ENCODE measurements at places on chromosomes 16 and 17.

DNA sequence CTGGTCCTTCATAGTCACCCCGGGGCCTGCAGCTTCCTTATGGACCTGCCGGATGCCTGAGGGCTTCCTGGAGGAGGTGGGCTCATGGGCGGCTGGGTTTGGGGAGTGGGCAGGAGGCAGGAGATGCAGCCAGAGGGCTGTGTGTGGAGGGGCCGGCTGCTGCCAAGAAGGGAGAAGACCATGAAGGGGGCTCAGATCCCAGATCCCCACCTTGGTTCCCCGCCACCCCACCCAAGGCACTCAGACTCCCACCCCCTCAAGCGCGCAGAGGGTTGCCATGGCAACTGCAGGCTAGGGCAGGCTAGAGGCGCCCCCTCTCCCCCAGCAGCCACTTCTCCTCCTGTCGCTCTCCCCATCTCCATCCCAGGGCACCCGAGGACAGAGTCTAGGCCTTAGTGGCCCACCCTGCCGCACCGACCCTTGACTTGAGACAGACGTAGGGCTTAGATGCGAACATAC lies 104.5 kb downstream of the CRLF3 start:
- DNase-seq: no peak

- no peak for DNase-seq
Observed at GRCh38 chr16:73735018-73735417, 561.6 kb upstream of the PSMD7 start.

- DNase-seq: no peak
Observed at GRCh38 chr17:37710344-37710886, 34.4 kb downstream of the HNF1B start.

DNA sequence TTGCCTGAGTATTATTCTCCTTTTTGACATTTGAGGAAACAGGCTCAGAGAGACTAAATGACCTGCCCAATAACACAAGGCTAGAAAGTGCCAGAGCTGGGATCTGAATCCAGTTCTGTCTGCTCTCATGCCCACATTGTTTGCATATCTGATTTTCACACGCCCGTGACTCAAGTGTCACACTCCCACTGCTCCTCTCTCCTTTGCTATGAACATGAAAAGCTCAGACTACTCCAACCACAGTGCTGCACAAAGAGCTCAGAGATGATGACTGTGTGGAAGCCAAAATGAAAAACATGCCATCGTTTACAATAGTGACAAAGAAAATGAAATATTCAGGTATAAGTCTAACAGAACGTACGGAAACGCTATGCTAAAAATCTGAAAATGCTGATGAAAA lies 107.9 kb downstream of the SMG6 start:
- no peak for DNase-seq

DNA sequence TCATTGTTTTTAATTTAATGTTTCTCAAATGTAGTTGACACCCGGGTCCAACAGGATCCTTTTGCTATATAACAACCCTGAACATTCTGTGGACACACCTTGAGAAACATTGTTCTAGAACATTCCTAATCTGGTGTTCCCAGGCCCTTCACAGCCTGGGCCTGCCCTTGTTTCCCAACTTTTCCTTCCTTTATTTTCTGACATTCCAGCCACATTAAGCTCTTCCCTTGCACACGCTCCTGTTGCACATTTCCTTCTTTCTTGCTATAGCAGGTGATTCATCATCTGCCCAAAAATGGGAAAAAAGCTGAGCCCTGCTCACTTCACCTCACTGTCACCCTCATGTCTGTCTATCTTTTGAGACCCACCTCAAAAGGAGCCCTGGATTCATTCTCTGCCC lies 67.9 kb upstream of the MARCHF10 start:
- no peak for DNase-seq

- DNase-seq: no peak
Observed at GRCh38 chr16:52855463-52855862, 197.2 kb downstream of the CHD9NB start.

DNA sequence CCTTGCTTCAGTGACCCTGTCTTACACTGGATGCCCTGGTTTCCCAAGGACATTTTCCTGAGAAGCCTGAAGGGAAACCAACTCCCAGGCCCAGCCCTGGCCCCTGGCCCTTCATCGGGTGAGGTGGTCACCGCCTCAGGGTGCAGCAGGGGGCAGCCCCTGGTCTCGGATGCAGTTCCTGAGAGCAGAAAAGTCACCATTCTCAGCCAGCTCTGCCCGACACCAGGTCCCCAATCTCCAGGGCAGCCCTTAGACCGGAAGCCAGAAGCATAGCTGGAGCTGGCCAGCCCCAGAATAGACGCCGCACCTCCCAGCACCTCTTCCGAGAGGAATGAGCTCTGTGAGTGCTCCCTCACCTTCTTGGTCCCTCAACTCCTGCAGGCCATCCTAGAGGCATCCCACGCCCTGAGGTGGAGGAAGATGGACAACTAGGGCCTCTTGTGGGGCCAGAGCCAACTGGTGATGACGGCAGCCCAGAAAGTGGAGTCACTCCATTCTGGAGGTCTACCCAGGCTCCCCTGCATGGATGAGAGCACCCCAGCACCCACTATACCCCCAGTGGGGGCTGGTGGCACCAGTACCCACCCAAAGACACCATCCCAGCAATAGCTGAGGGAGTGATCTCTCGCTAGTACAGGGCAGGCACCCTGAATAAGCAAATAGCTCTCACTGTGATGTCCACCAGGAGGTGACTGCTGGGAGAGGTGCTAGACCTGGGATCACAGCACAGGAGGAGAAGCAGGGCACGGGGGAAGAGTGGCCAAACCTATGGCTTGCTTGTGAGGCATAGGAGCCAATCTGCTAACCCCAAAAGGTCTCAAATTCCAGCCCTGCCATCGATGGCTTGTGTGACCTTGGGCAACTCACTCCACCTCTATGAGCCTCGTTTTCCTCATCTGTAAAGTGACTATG lies 56.2 kb downstream of the TK2 start:
- DNase-seq: peak; percentile 13

DNA sequence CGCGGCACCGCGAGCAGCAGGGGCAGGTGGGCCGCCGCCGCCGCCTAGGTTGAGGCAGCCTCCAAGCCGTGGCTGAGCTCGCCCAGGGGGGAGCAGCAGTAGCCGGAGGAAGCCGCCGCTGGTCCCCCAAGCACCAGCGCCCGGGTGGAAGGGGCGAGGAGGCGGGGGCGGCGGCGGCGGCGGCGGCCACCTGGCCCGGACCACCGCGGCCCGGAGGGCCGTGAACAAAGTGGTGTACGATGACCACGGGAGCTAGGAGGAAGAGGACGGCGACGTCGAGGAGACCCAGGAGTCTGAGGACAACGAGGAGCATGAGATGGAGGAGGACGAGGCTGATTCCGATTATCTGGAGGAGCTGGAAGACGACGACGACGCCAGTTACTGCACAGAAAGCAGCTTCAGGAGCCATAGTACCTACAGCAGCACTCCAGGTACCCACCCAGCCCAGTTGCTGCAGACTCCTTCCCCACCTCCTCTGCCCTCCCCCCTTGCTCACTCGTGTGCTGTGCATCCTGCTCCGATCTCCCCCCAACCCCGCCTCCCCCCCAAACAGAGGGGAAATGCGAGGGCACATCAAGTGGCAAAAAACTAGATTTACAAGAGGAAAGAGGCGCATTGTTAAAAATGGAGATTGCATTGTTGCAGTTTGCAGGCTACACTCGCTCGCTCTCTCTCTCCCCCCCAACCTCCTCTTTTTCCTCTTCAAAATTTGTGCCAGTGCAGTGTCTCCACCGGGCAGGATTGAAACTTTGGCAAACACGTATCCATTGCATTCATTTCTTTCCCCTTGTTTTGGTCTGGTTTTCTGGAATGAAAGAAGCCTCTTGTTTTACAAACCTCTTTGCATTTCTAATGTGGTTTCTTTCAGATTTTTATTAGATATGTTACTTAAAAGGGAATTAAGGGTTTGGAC lies 41.8 kb upstream of the AMZ2 start:
- peak; percentile 48 for DNase-seq

DNA sequence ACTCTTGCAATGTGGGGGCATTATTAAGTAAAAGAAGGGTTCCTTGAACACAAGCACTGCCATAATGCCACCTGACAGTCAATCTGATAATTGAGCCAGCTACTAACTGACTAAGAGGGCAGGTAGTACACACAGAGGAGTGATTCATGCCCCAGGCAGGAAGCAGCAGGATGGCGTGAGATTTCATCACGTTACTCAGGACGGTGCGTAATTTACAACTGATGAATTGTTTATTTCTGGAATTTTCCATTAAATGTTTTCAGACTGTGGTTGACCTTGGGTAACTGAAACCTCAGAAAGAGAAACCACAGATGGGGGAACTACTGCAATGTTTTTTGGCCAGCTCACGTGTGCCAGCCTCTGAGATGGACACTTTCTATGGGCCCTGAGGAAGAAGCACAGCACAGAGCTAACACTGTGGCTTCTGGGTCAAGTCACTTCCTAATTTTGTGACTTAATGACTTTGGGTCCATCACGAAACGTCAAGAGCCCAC lies 46.7 kb downstream of the C17orf67 start:
- no peak for DNase-seq

DNA sequence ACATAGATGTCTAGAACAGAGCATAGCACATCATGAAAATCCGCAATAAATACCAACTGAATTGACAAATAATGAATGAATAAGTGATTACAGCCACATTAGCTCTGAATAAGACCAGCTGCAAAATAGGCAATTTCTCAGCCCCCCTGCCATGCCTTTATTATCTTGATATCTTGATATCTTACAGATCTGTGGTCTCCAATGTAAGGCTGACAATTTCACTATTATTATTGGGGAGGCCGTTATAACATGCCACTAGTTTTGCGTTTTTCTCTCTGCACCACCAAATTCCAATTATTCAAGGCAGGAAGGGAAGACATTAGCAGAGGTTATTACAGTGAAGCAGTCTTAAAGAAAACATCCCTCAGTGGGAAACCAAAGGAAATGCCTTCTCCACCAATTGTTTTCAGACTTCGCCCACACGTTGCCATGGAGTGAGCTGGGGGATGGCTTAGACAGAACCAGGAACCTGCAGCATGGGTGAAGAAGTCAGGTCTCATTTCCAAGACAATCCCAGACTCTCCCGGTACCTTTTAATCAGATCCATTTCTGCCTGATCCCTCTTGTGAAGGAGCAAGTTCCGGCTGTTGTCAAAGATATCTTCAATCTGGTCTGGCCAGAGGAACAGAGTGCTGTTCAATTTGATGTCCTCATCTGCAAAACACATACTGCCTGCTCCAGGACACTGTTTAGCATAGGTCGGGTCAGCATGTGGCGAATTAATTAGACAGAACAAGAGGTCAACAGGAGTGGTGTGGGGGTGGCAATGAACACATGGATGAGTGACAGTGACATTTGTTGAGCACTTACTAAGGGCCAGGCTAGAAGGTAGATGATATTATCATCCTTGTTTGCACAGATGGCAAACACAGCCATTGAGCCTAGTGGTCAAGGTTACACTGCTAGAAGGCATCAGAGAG lies 46.4 kb downstream of the DNAH3 start:
- DNase-seq: no peak

DNA sequence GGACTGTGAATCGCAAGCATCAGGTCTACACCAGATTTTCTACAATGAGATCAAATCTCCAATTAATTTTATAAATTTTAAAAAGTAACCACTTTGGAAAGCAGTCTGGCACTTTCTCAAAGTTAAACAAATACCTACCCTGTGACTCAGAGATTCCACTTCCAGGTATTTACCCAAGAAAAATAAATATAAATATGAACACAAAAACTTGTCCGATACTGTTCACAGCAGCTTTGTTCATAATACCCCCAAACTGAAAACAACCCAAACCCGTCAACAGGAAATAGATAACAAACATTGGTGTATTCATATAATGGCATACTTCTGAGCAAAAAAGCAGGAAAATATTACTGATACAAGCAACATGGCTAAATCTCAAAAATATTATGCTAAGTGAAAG lies 12.1 kb downstream of the ZDHHC7 start:
- no peak for DNase-seq

DNA sequence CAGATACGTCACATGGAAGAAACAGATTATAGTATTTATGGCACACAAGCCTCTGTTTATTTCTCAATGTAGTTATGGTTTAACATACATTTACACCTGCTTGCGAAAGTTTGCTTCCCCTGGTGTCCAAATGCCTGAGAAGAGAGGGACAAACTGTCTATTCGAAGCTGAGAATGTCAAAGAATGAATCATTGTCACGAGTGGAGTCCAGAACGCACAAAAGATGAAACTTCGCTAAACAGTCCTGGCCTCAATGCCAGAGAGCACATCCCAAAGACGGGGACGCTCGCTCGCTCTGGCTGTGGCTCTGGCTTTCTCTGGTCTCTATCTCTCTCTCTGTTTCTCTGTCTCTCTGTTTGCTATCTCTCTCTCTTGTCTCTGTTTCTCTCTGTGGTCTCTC lies 298.8 kb downstream of the FOXL1 start:
- DNase-seq: no peak

- no peak for DNase-seq
Observed at GRCh38 chr16:11534262-11534661, 52.5 kb downstream of the LITAF start.

- no peak for DNase-seq
Observed at GRCh38 chr17:3635474-3636153, 436 bp downstream of the SHPK start.

- DNase-seq: no peak
Observed at GRCh38 chr16:73049511-73049910, 1.6 kb upstream of the ZFHX3 start.

DNA sequence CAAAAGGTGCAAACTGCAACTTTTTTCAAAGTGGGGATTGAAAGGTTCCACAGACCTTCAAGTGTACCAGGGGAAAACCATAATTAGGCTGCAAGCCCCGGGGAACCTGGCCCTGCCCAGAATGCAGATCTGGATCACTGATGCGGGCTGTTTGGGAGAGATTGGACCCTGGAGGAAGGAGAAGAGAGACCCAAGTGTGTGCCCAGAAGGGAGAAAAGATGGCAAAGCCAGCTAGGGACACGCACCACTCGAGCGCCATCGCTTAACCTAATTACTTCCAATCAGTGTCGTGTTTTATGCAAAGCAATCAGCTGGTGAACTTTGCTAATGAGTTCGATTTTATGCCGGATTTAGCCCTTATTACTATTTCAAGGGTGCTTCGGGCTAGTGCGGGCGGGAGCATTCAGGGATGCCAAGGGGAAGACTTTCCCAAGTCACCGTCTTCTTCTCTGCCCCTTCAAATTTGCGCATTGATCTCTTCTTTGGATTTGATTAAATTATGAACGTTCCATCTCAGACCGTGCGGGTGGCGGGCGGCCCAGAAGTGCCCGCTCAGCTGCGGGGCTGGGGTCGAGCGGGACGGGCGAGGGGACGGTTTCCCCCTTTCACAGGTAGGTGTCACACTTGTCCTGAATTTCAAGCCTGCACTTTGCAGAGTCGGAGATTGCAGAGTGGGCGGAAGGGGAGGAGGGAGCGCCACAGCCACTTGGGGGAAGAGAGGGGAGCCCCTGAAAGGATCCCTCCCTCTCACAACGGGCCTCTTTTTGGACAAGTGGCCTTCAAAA lies 4.0 kb downstream of the IRX5 start:
- no peak for DNase-seq

Measured in activated B cell treated with CpG ODN at 0.5 μM for 24 hours (primary cell).